ENCODE measurements at places on chromosomes 2 and 18.

DNA sequence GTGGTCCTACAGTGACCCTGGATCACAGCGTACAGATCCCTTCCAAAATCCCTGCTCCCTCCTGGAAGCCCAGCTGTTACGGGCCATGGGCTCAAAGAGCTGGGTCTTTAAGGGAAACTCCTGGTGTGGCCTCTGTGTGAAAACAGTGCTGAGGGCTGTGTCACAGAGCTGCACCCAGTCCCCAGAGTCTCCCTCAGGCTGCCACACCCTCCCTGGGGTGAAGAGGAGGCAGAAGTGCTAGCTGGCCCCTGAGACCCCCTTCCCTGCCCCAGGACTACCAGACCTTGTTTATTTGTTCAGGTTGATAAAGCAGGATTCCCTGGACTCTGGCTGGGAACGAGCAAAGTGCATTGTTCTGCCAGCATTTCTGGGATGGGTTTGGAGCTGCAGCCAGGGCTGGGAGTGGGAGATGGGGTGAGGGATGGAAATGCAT is 7.7 kb downstream of the ATOH8 start:
- DNase-seq = no peak

DNA sequence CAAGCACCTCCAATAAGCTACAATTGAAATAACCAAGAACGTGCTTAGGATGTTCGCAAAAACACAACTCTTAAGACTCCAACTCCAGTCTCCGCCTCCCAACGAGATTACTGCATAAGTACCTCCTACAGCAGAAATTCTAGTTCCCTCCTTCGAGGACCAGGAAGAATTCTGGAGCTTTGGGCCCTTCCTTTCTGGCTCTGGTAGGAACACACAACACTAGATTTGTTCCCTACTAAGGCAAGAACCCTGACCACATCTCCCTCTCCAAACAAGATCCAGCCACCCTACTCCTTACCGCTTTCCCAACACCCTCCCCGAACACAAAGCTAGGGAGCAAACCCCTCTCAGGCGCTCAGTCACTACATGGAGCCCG is 721 bp downstream of the ADAM17 start:
- peak; percentile 10 for DNase-seq

- DNase-seq = no peak
Observed at GRCh38 chr2:46392561-46393346, 86.6 kb upstream of the TMEM247 start.

- no peak for DNase-seq
Observed at GRCh38 chr2:101149241-101150192, 1.7 kb downstream of the TBC1D8 start.

DNA sequence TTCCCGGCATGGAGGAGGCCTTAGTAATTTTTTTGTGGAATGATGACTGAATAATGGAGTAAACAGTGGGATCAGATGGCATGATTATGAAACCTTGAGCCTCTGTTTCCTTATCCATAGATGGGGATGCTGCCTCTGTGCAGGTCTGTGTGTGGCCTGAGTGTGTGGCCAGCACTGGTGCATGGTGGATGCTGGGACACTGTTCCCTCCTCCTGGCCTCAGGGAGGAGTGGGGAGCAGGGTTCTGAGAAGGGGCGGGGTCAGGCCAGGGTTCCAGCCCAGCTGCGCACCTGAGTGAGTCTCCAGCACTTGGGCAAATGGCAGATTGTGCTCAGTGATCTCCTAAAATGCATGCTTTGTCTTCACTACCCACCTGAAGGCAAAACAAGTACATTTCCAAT is 66.4 kb downstream of the DCDC2C start:
- DNase-seq = no peak

GRCh38 chr2:170141865-170142264 is 36.1 kb upstream of the MYO3B start:
- no peak for DNase-seq

- DNase-seq = no peak
Observed at GRCh38 chr2:14533131-14533757, 99.3 kb upstream of the LRATD1 start.

GRCh38 chr2:182584462-182584861 is 131.6 kb upstream of the DNAJC10 start:
- no peak for DNase-seq

GRCh38 chr2:149885946-149886345 is 298.4 kb upstream of the MMADHC start:
- DNase-seq = no peak

DNA sequence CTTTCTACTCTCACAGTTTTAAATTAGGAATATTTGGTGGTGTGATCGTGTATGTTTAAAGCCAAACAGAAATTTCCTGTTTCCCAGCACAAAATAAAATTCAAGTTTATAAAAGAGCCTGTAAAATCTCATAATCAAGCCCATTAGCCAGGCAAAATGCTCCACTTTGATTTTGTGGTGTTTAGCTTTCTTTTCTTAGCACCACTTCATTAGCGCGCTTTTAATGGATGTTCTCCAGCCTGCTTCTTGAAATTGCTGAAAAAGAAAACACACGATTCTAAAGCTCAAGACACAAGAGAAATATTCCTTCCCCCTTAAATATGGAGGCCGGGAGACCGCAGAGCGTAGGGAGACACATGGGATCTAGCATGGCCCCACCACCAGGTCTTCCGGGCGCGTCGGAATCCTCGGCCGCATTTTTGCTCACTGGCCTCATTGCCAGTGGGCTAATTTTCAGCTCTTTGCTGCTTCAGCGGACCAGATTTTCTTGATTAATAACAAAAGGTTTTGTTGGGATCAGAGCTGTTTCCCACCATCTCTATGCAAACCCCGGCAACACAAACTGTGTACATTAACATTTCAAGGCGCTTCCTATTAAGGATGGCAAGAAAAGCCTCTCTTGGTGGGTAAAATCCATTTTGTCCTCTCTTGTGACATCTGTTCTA is 40.4 kb upstream of the ID2 start:
- no peak for DNase-seq

- no peak for DNase-seq
Observed at GRCh38 chr2:83370419-83370762, 1088.7 kb downstream of the SUCLG1 start.

GRCh38 chr2:9262671-9263171 is 56.1 kb downstream of the ASAP2 start:
- DNase-seq = no peak

DNA sequence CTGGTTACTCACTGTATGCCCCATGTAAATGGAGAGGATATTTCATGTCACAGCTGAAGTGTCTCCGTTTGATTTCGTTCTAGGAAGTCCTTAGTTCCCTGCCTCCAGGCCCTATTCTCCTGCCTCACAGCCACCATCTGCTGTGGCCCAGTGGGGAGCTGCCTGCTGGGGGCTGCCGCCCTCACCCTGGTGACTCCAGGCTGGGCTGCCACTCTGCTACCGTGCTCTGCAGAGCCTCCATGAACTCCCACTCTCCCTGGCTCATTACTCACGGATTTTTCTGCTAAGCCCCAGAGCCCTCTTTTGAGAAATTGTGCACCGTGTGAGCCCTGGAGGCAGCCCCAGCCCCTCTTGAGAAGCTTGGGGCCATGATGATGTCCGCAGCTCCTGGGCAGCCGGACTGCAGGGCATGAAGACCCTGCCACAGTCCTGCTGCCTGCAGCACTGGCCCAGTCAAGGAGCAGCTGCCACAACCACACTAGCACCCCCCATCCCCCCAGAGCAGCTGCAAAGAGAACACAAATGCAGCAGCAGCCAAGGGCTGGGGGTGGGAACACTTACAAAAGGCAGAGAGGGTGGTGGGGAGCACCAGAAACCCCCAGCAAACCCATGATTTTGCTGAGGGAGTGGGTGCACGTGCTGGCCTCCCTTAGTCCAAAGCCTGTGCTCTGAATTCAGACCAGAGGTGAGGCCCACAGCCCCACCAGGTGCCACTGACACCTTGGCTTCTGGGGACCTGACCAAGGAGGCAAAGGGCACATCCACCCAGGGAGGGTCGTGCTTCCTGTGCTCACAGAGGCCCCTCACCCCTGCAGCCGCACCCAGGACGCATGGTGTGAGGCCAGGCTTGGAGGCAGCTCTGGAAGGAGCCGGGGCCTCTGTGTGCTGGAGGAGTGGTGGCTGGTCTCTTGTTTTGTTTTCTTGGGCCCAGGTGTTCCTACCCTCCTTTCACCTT is 270.2 kb upstream of the RAB6C start:
- no peak for DNase-seq

- DNase-seq = no peak
Observed at GRCh38 chr2:70360661-70361270, 58.9 kb upstream of the FAM136A start.

GRCh38 chr2:171308280-171309054 is 125.3 kb downstream of the METTL8 start:
- DNase-seq = no peak

GRCh38 chr2:189037518-189037917 is 63.3 kb downstream of the COL3A1 start:
- DNase-seq = no peak

GRCh38 chr2:71786291-71787107 is 333.1 kb downstream of the DYSF start:
- DNase-seq = no peak

- DNase-seq = no peak
Observed at GRCh38 chr18:21605213-21605612, 4.7 kb upstream of the ESCO1 start.

DNA sequence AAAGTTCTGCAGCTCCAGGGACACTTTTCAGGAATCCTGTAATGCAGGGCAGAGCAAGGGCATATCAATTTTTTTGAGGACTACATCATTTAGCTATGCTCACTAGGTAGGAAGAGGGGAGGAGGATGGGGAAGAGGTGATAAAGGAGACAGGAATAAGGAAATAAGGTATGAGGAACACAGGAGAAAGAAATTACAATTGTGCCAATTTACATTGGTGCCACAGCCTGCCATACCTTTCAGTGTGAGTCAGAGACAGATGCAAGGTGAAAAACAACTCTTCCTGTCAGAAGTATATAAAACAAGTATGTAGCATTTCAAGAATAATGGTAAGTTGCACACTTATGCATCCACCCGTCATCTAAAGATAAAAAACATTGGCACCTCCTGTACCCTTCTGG is 5.4 kb upstream of the MRPS9 start:
- DNase-seq = no peak

DNA sequence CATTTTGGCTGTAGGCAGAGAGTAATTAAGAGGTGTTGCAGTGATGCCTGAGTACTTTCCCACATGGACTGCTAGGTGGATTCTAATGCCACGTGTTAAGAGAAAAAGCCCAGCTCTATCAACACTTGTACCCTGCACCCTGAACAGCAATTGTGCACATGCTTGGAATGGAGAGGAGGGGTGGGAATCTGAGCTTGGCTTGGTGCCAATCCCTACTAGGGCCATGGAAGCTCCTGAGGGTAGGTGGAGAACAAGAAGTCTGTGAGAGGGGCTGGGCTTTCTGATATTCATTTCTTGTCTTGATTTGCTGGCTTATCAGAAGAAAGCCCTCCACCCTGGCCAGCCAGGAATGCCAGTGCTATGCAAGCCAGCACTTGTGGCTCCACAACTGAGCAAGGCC is 292.2 kb downstream of the KCNS3 start:
- DNase-seq = no peak

- DNase-seq = no peak
Observed at GRCh38 chr2:234414596-234414995, 82.3 kb downstream of the ARL4C start.

GRCh38 chr2:60867007-60867406 is 14.4 kb upstream of the REL start:
- DNase-seq = no peak

DNA sequence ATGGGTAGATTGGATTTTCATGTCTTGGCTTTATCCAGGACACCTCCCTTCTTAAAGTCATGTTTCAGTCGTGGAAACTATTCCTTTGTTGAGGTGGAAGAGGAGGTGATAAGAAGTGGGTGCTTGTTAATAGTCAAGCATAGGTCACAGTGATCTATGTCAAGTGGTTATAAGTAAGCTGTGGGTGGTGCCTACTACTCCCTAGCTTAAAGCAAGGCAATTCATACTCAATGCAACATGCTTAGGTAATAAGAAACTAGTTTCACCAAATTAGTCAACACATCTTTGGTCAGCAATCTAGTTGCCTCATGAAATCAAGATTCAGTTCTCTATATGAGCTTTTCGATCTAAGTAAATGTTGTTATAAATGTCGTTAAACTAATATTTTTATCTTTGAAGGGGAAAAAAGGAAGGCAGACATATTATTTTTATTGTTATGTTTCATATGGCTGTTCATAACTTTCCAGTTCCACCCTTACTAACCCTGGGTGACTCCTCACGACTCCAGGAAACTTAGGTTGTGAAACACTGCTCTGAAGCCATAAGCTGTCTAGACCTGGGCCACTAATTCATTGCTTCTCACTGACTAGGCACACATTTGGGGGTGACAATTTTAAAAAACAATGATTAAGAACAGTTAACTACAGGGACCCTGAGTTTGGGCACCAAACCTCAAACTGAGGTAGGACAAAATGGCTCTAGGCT is 5.8 kb upstream of the ABCB11 start:
- DNase-seq = no peak

GRCh38 chr18:52160636-52161035 is 179.4 kb upstream of the DCC start:
- no peak for DNase-seq

DNA sequence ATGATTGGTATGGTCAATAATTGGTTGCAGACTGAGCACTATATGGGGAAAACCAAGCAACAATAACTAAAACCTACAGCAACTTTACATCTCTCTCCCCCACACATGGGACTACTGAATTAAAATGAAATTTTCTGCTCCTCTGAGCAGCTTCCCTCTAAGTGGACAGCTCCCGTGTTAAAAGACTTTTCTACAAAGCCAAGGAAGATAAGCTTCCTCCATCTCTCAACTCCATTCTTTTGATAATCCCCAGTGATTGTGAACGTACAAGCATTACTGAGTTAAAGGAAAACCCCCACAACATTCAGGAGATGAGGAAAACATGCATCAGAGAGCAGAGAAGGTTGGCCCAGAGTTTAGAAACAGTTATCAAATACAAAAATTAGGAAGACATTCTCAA is 21.9 kb downstream of the CCBE1 start:
- no peak for DNase-seq

GRCh38 chr2:36389091-36389564 is 33.5 kb downstream of the CRIM1 start:
- no peak for DNase-seq

GRCh38 chr2:231709636-231709980 is 1.3 kb downstream of the PTMA start:
- DNase-seq = no peak

- DNase-seq = no peak
Observed at GRCh38 chr2:224925810-224926100, 116.5 kb downstream of the DOCK10 start.

DNA sequence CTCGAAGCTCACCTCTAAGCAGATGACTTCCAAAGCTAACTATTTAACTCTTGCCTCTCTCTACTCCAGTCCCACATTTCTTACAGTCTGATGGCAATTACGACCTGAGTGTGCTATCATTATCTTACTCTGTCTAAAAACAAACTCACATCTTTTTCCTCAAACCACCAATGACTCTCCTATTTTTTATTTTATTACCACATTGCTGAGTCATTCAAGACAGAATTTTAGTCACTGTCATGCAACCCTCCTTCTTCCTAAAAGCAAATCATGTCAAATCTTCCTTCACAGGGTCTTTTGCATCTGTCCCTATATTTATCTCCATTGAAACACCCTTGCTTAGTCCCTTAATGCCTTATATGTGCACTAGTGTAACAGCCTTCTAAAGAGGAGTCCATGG is 34.6 kb upstream of the C2orf15 start:
- DNase-seq = no peak

Measured in NCI-H1436 (cell line).